Right ventricle myocardium inferior (tissue), 1 donor: ENCODE measurements at places on chromosomes 3 and 15.

DNA sequence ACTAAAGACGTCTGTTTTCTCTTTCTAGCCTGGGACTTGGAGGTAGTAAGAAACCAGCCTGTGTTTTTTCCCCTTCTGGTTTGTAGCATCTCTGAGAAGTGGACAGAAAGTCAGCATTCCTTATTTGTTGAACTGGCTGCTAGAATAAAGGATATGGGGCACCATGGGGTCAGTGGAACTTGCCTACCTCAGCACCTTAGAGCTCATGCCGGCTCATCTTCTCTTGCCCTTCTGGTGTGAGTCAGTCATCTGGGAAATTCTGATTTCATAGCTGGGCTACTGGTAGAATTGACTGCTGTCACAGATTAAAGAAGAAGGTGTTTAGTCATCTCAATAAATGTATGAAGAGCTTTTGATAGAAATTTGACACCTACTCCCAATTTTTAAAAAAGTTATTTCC is 202.7 kb upstream of the TOPAZ1 start:
- no peak for DNase-seq

- no peak for DNase-seq
Measured at GRCh38 chr3:30236011-30236410, 370.4 kb upstream of the TGFBR2 start.

- DNase-seq: peak; percentile 80
Measured at GRCh38 chr3:186209810-186210752, 101.2 kb upstream of the ETV5 start.

- no peak for DNase-seq
Measured at GRCh38 chr15:79453446-79453845, 21.3 kb downstream of the MINAR1 start.

GRCh38 chr3:127637546-127637945 is 8.6 kb downstream of the PODXL2 start:
- no peak for DNase-seq

DNA sequence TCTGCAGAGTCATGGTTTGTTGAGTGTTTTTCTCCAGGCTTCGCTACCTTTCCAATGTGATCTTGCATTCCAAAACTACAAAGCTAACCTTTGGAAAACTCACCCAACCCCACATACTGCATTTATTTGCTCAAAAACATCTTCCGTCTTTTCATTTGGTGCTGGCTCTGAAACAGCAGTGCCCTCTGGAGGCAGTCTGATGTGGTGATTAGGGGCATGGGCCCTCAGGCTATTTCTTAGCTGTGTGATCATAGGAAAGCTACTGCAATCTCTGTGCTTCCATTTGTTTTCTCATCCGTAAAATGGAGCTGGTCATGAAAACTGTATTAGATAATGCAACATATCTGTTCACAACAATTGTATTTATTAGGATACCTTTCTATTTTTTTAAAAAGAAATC is 47.0 kb downstream of the MTHFS start:
- DNase-seq: no peak

GRCh38 chr15:29936353-29937049 is 114.2 kb upstream of the TJP1 start:
- DNase-seq: no peak
